ENCODE measurements at places on chromosomes 3 and 15. TPM values are rescaled to one million over a fixed set of nuclear protein-coding genes. Genes with fewer than 3 reads are reported as not detected.

SENP2 gene
- total RNA-seq = 55.6 TPM

- DNase-seq = no peak
- no peak overlapping the region for H3K27ac ChIP-seq
- no peaks in the 10 kb centered on the region for H3K4me1 ChIP-seq
- peaks cover 8% of the 10 kb centered on the region for H3K27me3 ChIP-seq
- no peak overlapping the region for H3K4me3 ChIP-seq
These were observed 118.7 kb downstream of the RPL22L1 start for GRCh38 chr3:170751083-170751898.

GRCh38 chr3:1752205-1752604 is 346.5 kb upstream of the CNTN4 start:
- H3K36me3 ChIP-seq = no peaks in the 10 kb centered on the region
- H3K4me1 ChIP-seq = no peaks in the 10 kb centered on the region
- H3K27ac ChIP-seq = no peak overlapping the region
- H3K27me3 ChIP-seq = no peaks in the 10 kb centered on the region
- no peak overlapping the region for H3K4me3 ChIP-seq
- DNase-seq = no peak

- H3K27ac ChIP-seq = no peak overlapping the region
- H3K36me3 ChIP-seq = peaks cover 11% of the 10 kb centered on the region
- H3K4me3 ChIP-seq = no peak overlapping the region
- no peak for DNase-seq
- no peaks in the 10 kb centered on the region for H3K27me3 ChIP-seq
These were observed 34.7 kb upstream of the CRTC3 start for GRCh38 chr15:90495067-90495466.

DNA sequence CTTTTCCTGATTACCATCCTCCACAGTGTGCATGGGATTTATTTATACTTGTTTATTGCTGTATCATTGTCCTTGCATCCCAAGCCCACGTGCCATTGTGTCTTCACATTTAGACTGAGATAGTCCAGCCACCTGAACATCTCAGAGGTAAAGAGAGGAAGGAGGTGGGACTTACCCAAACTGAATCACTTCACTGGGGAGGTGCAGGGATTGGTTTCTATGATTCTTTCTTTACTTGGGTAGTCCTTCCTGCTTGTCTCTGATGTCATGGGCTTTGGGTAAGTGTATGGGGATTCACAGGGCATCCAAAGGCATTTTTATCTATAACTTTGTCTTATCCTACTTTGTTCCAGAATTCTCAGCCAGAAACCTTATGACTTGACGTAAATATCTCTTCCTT is 141.5 kb upstream of the UMPS start:
- no peak for DNase-seq
- H3K27me3 ChIP-seq = peaks cover 48% of the 10 kb centered on the region
- no peak overlapping the region for H3K4me3 ChIP-seq
- H3K4me1 ChIP-seq = peaks cover 24% of the 10 kb centered on the region
- no peak overlapping the region for H3K27ac ChIP-seq
- H3K36me3 ChIP-seq = no peaks in the 10 kb centered on the region
